ENCODE measurements at places on chromosomes 12 and 14.
A peak's percentile ranks its signal among the peaks of the same experiment; 100 is the strongest.

DNA sequence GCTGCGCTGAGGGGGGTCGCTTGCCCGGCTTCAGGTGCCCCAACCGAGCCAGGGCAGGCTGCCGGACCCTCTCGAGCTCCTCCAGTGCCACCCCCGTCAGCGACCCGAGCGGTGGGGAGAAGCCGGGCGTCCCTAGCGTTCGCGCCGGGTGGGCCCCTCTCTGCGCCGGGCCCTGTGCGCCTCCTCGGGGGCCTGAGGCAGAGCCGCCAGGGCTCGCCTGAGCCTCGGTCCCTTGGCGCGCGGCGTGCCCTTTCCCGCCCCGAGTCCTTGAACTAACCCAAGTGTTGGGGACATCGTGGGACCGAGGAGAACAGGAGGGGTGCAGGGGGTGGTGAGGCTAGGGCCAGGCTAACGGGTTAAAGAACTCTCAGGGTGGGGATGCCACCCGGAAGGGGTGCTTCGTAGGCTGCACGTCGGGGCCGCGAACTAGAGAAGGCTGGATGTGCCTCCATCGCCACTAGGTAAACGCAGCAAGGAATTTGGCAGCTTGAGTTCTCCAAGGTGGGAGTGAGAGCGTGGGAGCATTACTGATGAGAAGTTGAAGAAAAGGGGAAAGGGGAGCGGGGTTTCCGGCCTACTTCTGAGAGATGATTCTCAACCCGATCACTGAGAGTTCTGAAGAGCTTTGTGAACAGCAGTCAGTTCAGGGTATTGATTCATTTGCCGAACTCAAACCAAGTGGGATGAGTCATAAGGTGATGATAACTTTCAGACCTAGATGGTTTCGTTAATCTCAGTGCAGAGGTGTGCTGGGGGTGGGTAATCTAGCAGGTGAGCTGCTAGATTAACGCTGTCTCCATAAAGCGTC is 618 bp downstream of the RNF34 start:
- peak; percentile 41 for DNase-seq

DNA sequence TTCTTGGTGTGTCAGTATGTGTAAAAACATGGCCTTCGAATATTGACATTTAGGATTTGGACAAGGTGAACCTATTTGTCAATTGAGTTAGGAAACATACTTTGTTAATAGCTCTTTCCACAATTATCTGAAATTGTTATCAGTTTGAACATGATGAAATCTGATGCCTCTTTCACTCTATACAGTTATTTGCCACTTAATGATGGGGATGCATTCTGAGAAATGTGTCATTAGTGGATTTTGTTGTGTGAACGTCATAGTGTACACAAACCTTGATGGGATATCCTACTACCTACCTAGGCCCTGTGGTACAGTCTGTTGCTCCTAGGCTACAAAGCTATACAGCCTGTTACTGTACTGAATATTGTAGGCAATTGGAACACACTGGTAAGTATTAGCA is 4.8 kb downstream of the TULP3 start:
- peak; percentile 37 for DNase-seq

DNA sequence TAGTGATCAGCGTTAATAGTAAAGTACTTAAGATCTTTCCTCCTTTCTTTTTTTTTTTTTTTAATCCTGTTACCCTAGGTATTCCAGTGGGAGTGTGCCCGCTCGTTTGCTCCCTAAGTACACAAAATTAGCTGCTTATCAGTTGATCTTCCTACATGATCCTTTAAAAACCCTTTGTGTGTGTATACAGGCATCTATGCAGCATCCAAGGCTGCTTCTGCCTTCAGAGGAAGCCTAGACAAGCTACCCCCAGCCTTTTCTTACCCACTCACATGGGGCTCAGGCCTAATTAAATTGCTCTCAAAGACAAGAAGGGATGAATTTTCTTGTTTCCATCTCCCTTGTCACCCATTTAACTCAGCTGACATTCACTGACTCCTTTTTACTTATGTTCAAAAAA is 343.4 kb upstream of the LMO3 start:
- no peak for DNase-seq

GRCh38 chr14:80965037-80965436 is 9.6 kb downstream of the TSHR start:
- no peak for DNase-seq

DNA sequence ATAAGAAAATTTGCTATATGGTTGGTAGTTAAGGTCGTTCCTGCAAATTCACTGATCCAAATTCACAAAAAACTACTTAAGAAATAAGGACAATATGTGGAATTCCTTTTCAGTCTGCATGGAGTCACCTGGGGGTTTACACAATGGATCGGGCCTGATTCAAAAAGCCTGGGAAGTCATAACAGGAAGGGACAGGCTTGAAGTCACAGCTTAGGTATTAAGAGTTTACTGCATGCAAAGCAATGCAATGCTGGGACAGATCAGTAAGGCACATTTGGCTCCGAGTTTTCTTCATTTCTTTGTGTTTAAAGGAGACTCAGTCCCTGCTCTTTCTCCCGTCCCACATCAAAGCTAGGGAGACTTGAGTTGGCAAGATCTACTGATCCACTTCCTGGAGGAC is 153.3 kb downstream of the NTF3 start:
- no peak for DNase-seq

DNA sequence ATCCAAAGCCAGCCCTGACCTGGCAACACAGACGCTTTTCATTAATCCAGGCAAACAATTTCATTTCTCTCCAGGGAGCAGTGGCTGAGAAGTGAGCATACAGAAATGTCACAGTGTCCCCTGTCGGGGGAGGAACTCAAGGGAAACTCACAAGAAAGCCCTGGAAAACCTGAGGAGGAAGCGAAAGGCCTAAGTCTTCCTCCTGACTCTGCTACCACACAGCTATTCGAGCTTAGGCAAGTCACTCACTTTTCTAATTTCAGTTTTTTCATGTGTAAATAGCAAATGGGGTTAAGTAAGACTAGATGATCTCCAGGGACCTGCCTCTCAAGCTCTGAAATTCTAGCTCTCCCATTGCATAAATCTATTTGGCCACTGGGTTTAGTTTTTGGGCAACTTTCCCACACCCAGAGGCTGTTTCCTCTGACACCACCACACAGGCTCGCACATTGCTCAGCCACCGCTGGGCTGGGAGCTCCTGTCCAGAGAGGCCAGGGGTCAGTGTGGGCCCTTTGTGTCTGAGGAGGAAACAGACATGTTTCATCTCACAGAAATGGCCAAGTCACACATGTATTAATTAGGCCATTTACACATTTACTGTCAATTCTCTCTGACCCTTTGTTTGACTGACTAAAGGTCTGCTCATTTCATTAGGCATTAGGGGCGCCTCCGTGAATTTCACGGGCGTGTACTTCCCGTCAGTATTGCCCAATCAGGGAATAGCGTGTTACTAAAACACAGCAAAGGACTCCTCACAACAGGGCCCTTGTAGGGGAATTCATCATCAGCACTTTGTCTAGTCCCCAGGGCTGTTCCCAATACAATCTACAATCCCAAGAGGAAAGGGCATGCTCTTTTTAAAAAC is 9.8 kb upstream of the PNMA1 start:
- peak; percentile 91 for DNase-seq

DNA sequence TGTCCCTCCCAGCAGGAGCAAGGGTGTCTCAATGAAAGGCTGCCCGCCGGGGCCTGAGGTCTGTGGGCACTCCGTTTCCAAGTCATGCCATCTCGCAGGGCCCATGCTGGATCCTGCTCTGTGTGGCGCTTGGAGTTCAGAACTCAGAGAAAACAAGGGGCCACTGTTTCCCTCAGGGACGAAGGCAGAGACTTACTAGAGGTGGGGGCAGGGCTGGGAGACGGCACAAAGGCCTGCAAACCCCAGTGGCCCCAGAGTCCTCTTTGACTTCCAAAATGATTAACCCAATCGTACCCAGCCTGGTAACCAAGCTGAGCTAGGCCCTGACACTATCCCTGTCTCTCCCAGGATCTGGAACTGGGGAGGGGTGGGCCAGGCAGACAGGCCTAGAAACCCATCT is 95.8 kb downstream of the ITPK1 start:
- DNase-seq = no peak

GRCh38 chr12:91191513-91192111 is 9.0 kb upstream of the DCN start:
- peak; percentile 10 for DNase-seq

DNA sequence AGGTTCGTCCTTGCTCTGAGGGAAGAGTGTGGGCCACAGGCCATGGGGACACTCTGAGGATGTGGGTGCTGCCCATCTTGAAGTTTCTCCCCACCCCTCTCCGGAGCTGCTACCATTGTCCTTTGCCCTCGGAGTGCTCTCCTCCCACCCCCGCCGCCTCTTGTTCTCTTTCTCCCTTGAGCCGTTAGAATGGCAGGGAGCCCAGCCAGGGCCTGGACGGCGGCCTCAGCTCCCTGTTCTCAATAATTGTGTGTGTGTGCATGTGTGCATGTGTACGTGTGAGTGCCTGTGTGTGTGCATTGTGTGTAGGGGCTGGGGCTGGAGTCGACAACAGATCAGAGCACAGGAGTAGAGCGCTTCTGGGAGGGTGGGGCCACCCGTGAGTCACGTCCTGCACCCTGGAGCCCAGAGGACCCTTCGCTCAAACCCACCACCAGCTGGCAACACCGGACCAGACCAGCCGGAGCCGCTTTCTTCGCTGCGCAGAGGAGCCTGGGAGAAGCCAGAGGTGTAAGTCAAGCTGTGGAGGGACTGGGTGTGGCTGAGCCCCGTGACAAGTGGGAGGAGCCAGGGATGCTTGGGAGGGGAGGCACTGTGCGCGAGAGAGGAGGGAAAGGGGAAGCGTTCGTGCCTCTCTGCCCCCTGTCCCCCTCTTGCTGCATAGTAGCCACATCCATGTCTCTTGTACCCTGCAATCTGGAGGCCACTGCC is 25.9 kb upstream of the KCNA5 start:
- no peak for DNase-seq

DNA sequence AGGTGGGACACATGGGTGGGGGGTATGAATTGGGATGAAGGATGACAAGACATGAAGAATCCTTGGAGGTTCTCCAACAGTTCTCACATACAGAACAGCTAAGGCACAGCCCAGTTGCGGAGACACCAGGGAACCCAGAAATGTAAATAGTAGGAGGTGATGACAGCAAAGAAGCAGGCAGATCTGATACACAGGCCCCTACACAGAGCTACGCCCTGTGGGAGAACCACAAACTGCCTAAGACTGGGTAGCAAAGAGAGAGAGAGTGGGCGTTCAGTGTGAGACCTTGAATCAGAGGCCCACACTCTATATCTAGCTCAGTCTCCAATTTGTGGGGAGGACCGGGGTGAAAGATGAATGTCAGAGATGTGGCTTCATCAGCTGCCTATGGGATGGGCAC is 9.5 kb upstream of the NUMB start:
- peak; percentile 69 for DNase-seq

GRCh38 chr14:101357038-101357437 is 204.3 kb upstream of the DIO3 start:
- DNase-seq = no peak

DNA sequence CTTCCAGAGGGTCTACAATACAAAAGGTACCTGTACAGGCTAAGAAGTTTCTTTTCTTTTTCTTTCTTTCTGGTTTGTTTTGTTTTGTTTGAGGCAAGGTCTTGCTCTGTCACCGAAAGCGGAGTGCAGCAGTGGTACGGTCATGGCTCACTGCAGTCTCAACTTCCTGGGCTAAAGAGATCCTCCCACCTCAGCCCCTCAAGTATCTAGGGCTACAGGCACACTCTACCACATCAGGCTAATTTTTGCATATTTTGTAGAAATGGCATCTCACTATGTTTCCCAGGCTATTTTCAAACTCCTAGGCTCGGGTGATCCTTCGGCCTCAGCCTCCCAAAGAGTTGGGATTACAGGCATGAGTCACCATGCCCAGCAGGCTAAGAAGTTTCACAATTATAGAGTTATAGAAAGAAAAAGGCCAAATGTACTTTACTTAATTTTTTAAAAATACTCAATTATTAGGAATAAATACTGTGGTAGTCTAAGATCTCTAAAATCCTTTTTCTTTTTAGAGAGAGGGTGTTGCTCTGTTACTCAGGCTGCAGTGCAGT is 3.0 kb upstream of the PIGH start:
- no peak for DNase-seq
